ENCODE measurements at places on chromosomes 7 and 10.
A peak's percentile ranks its signal among the peaks of the same experiment; 100 is the strongest.

DNA sequence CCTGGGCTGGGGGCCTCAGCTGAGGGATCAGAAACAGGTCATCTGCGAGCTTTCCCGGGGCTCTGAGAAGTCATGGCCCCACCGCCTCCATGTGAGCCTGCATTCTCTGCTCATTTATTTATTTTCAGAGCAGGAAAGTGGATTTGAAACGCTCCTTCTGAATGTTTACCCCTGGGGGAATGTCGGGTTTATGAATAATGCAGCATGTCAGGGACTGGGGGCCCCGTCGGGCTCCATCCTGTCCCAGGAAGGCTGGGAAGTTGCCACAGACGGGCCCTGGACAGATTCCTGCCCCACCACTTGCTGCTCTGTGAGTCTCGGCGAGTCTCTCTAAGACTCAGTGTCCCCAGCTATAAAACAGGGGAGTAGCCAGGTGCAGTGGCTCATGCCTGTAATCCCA is 11.9 kb upstream of the GTF2IRD1 start:
- DNase-seq = no peak

DNA sequence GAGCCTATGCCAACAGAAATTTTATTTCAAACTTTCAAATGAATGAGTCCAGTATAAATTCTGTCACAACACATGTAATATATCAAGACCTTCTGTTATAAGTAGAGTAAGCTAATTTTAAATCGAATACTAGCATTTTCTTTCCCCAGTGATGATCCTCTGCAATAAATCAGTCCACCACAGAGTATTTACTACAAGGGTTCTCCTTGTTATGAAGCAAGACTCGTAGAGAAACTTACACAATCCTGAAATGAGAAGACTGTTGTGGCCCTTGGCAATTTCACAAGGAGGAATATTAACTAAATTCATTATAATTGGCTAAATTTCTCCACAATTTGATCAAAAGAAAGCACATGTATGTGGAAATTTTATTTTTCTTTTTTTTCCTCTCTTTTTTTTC is 312.4 kb upstream of the DGKB start:
- no peak for DNase-seq

GRCh38 chr10:71344993-71345480 is 26.0 kb downstream of the SLC29A3 start:
- no peak for DNase-seq

GRCh38 chr7:12761111-12761510 is 73.7 kb downstream of the ARL4A start:
- no peak for DNase-seq

GRCh38 chr10:71209731-71210541 is 2.4 kb upstream of the UNC5B start:
- no peak for DNase-seq

- DNase-seq = no peak
These were observed 43.3 kb upstream of the ELFN1 start for GRCh38 chr7:1626769-1627168.

- DNase-seq = no peak
These were observed 73.3 kb upstream of the TNKS2 start for GRCh38 chr10:91724933-91725332.

- DNase-seq = no peak
These were observed 87.4 kb downstream of the PDGFA start for GRCh38 chr7:432256-432655.

DNA sequence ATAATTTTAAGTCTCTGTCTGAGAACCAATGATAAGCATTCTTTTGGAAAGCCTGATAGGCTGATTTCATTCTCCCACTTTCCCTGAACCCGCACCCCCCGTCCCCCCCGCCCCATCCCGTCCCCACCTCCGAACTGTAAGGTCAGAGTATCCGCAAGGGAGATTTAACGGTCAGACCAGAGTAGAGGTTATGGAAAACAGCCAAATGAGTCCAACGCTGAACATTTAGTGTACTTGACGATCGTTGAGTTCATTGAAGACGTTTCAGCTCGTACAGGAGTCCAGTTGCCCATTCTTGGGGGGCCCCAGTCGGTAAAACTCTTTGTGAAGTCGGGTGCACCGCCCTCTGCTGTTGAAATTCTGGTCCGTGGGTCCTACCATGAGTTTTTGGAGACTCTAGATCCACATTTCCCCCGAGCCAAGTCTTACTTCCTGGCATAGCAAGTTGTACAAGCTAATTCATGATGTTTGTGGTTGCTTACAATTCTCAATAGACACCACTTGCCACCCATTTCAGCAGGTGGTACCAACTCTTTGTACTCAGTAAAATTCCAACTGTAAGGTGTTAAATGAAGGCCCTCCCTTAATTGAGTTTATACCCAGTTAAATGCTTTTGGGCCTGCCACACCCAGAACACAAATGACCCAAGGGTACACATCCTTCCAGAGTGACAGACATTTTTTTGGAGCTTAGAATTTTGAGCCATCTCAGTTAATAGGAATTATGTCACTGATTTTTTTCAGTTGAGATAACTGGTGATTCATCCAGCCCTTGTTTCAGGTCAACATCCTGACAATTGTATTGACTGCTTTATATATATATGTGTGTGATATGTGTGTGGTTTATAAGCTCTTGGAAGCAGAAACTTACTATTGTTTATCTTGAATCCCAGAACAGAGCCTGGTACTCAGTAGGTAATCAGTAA is 1.2 kb downstream of the MARCHF5 start:
- peak; percentile 45 for DNase-seq

- DNase-seq = no peak
These were observed 149.0 kb upstream of the FGFR2 start for GRCh38 chr10:121747163-121747775.

- no peak for DNase-seq
These were observed 6.4 kb upstream of the GPR22 start for GRCh38 chr7:107463139-107464078.

DNA sequence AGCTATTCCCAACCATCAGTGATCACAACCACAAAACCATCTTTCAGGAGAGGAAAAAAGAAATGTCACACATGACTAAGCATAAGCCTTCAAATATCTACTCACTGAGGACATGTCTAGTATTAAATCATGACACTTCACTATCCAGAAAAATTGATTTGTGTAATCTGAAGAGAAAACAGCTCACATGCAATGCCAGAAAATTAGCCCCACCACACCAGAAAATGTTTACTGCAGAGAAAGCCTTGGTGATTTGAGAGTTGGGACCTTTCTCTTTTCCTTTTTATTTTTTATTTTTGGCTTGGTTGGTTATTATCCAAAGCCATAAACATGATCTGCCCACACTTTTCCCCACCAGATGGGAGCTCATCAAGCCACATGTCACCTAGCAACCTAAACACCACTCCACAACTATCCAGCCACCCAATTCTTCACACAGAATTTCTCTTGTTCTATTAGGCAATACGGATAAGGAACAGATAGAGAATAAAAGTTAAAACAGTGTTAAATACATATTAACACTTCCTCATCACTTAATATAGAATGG is 3.1 kb downstream of the PARD3 start:
- no peak for DNase-seq

GRCh38 chr10:106327747-106328146 is 836.8 kb downstream of the SORCS1 start:
- DNase-seq = no peak

DNA sequence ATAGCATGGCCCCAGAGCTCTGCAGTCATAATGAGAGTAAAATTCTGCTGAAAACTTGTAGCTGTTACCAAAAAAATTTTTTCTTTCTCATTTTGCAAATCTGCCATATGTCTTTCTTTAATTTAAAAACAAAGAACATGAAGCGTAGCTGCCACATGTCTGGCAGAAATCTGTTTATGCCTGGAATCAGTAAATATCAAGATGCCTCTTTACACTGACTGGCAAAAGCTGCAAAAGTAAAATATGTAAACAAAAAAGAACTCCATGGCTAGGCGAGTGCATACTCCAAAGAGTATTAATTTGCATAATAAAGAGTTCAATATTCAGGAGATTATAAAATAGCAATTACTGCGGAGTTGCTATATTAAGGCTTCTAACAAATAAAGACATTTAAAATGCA is 130.9 kb upstream of the SP8 start:
- DNase-seq = no peak

DNA sequence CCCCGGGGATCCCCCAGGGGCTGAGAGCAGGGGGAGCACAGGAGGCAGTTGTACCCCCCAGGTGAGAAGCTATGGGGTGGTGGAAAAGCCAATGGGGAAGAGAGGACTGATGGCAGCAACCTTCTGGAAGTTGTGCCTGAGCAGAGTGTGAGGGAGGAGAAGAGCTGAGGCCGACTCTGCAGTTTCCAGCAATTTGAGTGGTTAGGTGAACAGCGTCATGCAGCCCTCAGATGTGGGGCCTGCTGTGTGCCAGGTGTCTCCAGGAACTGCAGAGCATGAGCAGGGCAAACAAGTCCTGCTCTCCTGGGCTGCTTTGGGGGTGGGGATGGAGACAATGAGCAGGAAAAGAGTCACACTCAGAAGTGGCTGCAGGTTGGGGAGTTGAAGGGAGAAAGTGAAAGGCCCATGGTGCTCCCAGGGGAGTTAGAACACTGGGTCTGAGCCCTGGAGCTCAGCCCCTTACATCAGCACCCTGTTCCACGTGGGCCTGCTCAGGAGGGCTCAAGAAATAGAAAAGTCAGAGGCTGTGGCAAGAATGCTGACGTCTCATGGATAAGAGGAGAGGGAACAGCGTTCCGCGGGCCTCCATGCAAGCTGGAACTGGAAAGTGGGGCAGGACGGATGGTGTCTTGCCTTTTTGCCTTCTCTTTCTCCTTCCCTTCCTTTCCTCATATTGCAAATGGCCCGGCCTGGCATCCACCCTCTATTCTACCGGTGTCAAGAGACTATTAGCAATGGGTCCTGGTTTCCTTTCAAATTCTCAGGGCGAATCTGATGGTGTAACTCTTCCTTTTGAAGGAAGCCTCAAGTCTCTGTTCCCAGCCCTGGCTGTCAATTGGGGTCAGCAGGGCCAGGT is 4.0 kb upstream of the AFAP1L2 start:
- DNase-seq = no peak

DNA sequence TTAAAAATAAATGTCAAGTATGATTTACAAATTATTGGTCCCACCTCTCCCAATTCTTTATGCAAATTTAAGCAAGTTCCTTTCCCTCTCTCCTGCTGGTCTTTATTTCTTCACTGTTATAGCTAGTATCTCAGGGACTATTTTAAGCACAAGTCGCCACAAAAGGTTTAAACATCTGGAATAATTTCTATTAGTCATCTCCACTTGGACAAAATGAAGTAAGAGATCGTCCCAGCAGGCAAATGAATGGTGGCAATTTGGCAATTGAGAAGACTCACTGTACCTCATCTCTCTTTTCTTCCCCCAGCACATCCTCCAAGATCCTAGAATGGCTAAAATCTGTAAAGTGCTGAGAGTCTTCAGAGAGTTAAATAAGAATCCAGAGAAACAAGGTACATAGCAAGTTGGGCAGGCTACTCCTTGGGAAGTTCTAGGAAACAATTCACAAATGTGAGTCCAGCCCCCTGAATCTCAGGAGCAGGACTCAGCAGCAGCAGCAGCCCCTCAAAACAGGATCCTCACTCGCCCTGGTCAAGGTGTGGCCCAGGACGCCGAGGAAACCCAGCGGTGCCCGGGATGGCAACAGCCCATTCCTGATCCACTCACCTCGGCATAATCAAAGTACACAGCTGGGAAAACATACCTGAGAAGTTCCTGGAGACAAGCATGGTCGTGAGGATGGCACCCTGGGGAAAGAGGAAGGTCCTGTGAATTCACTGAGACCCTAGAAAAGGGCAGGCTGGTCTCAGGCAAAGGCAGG is 30.3 kb upstream of the NDST2 start:
- no peak for DNase-seq

DNA sequence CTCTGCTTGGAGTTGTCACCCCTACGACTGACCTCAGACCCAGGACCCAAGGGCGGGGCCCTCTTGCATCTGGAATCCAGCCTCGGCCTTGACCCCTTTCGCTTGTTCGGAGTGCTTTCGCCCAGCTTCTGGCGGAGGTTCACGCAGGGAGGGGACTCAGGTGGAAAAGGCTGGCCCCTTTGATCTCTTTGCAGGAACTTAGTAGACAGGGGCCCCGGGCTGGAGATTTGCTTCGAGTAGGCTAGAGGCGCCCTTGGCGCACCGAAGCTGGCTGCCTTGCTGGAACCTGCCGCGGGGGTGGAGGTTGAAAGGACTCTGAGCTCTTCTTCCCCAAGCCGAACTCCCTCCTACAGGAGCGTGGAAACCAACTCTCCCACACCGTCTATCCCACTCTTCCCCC is 255.1 kb downstream of the OTUD1 start:
- no peak for DNase-seq
